ENCODE measurements at places on chromosomes 16 and 17.

DNA sequence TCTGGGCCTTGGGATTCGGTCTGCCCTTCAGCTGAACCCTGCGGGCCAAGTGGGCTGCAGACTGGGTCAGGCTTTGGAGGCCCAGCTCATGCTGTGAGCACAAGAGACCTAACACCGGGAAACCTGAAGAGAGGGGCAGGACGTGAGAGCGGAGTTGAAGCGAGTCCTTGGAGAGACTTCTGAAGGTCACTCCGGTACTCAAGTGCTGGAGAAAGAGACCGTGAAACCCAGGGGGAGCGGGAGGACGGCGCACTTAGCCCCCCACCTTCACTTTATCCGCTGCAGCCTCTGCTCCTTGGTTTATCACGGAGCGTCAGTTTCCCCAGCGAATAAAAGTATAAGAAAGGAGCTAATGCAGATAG is 361 bp downstream of the UQCRC2 start:
- no peak for DNase-seq

DNA sequence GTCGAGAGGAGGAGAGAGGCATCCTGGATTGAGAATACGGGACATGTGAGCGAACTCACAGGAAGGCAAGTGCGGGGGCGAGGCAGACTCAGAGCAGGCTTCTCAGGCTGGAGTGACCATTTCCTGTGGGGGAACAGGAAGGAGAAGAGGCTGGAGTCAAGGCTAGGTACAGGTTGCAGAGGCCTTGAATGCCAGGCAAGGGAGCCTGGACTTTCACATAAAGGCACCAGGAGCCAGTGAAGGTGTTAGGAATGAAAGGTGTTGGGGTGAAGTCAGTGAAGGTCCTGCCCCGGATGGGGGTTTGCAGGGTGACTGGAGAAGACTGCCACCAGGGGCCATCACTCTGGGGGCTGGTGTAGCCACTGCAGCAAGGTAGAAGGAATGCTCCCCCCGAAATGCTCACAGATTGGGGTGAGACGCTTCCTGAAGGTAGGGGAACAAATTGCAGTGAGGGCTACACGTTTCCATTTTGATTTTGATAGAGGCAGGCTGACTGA is 5.3 kb upstream of the GPRC5C start:
- no peak for DNase-seq

- no peak for DNase-seq
Observed at GRCh38 chr16:52492789-52493357, 54.1 kb downstream of the TOX3 start.

DNA sequence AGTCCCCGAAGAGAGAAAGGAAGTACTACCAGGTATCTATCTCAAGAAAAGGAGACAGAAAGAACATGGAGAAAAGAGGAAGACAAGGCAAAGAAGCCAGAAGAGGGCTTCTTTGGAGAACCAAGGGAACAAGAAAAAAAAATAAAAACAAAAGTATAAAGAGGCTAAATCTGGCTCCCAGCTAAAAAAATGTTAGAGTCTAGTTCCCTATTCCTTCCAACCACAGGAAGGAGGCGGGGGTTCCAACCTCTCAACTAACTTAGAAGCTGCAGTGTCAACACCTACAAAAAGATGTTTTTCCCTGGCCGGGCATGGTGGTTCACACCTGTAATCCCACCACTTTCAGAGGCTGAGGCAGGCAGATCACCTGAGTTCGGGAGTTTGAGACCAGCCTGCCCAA is 13.4 kb downstream of the UTP6 start:
- no peak for DNase-seq

GRCh38 chr17:32278815-32279214 is 13.2 kb downstream of the RHBDL3 start:
- DNase-seq: no peak

DNA sequence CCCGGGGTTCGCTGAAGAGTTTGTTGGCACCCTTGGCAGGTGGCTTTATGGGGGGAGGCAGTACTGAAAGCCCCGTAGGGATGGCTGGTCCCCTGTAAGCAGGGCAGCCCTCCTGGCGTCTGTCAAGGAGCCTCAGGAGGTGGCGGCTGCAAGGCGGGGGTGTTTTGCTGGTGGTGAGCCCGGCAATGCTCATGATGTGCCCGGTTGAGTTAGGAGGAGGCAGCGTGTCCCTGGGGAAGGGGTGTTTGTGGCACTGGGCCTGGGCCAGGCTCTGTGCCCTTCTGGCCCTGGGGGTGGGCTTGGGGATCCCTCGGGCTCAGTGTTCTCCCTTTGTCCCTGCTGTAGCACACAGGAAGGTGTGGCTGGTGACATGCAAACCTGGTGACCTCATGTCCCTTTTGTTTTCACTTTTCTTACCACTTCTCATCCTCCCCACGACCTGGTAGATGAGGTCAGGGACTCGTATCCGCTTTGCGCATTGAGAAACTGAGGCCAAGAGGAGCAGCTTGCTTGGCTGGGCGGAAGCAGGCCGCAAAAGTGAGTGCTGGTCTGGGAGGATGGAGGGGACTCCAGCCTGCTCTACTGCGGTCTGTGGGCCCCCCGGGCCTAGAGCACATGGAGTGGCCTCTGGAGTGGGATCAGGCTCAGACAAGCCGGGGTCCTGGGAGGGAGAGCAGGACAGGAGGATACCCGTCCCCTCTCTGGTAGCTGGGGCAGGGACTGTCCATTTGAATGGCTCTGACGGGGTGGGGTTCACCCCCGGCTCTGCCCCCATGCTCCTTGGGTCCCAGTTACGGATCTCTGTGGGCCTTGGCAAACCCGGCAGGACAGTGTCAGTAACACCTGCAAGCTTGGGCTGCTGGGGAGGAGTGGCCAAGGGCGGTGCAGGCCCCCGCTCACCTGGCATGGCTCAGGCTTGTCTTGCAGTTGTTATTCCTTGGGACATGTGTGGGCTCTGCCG is 2.2 kb downstream of the SNN start:
- DNase-seq: no peak

DNA sequence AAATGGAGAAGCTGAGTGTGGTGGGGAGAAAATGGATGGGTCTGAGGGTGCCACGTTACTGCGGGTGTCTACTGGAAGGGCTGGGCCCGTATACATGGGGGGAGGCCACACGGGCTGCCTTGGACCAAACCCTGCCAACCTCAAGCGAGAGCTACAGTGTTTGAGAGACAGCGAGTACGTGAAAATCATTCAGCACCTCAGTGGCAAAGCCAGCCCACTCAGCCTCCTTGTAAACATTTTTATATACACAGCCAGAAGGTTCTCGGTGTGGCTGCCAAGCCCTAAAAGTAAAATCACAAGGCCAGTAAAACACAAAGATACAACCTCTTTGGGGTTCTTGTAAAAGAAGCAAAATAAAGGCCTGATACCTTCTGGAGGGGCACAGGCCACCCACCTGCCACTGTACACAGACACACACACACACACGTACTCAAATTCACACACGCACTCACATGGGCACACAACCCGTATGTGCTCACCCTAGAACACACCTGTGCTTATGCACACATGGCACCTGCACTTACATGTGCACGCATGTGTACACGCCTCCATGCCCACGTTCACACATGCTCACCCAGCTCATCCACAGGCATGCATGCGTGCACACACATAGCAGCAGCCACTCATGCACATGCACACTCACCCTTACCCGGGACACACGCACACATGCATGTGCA is 102.8 kb downstream of the GSG1L start:
- DNase-seq: no peak

- DNase-seq: no peak
Observed at GRCh38 chr17:64216000-64216337, 47.1 kb downstream of the TEX2 start.

Data from H9 (cell line).